ENCODE measurements at places on chromosomes 2 and 18. TPM values are rescaled to one million over a fixed set of nuclear protein-coding genes. Genes with fewer than 3 reads are reported as not detected.

- DNase-seq: no peak
Measured at GRCh38 chr2:238165288-238165921, 6.6 kb downstream of the ERFE start.

GRCh38 chr18:10121786-10122515, 208.1 kb downstream of the VAPA start:
- peak; percentile 55 for DNase-seq

GRCh38 chr2:174753038-174753633, 11.1 kb downstream of the CHRNA1 start:
- DNase-seq: no peak

DNA sequence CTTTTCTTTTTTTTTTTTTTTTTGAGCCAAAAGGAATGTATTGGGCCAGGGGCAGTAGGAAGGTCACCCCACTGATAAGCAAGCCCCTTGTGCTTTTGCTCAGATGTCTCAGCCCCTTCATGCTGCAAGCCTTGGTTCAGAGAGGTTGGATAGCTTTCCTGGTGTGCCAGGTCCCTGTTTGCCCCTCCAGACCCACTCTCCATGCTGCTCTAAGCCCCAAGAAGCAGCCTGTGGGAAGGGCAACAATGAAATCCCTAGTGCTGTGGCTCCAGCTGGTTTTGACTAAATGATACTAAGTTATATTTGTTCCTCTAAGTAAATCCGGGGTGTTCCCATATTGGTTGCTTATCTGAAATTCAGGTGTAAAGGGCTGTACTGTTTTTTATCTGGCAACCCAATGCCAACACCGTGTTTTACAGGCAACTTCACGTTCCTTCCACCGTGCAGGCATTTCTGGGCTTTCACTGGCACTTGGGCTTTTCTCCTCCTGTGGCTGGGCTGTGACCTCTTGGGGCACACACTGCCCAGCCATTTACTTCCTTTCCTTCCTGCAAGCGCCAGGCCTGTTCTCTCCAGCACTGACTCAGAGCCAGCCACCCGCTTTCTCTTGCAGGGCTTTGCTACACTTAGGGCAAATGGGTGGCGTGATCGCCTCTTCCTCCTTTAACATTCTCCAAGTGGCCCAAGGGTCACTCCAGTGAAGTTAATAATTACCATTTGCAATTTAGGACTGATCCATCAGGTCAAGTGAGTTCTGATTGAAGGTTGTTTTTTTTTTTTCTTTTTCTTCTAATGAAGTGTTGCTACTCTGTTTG, 21.6 kb downstream of the MERTK start:
- no peak for DNase-seq

DNA sequence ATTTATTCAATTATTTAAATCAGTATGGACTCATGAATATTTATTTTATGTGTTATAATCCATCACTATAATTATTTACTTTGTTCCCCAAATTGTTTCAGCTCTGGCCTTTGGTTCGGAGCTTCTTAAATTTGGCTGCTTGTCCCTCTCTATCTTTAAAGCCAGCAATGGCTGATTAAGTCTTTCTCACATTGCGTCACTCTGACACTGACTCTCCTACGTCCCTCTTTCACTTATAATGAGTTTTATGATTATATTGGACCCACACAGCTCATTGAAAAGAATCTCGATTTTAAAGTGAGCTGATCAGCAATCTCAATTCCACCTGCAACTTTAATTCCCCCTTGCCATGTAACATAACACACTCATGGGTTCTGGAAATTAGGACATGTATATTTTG, 185.2 kb upstream of the SLC39A10 start:
- DNase-seq: no peak

DNA sequence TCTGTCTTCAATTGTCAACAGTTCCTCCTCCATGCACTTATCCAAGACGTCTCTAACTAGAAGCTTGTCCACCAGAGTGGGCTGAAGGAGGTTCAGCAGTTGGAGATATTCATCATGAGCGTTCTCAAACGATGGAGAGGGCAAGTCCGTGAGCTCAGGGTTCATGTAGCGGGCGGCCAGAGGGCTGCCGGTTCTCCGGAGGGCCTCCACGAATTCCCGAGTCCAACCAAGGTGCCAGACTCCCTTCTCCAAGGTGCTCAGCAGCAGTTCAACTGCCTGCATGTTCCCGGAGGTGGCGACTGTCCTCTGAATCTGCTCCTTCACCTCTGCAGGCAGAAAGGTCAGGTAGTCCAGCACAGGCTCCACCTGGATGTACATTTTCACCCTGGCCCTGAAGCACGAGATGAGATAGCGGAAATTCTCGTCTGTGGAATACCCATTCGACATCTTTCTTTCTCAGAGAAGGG, 590 bp downstream of the IFIH1 start:
- DNase-seq: no peak

DNA sequence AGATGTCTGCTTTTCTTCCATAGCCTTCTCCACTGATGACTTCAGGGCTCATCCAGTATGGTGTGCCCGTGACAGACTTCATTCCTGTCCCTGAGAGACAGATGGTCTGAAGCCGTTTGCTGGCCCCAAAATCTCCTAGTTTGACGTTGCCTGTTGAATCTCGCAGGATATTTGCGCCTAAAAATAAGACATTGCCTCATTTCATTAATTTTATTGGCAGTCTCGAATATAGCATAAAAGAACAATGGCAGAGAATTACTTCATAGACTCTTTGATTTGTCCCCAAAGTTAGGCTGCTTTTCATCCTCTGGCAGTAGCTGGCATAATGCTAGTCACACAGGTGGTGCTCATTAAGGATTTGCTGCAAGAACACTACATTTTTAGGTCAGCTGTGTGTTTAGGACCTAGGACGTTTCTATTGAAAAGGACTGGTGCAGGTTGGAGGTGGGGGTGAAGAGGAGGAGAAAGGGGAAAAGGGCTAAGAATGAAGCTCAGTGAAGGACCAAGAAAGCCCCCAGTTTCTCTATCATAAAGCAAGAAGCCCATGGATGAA, 14.7 kb upstream of the ERCC3 start:
- DNase-seq: no peak

DNA sequence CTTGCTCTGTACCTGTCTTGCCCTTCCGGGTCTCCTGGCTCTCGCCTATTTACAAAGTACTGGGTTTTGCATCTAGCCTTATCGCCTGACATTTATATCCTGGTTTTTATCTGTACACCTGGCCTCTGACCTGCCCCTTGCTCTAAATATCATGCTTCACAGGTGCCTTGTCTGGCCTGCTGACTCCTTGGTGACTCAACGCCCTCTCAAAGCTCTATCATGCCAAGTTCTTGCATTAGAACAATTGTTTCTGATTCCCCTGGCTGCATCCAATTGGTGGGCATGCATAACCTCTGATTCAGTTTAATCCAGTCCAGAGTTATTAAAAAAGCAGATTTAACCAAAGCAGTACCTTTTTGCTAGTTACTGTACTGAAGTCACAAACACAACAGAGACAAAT, 113.9 kb upstream of the CCDC68 start:
- DNase-seq: no peak

- peak; percentile 67 for DNase-seq
Measured at GRCh38 chr2:173978447-173978846, 13.3 kb upstream of the SP3 start.

- no peak for DNase-seq
Measured at GRCh38 chr18:23380817-23381216, 72.3 kb upstream of the RIOK3 start.

GRCh38 chr2:17543848-17544247, 3.4 kb downstream of the VSNL1 start:
- DNase-seq: no peak

DNA sequence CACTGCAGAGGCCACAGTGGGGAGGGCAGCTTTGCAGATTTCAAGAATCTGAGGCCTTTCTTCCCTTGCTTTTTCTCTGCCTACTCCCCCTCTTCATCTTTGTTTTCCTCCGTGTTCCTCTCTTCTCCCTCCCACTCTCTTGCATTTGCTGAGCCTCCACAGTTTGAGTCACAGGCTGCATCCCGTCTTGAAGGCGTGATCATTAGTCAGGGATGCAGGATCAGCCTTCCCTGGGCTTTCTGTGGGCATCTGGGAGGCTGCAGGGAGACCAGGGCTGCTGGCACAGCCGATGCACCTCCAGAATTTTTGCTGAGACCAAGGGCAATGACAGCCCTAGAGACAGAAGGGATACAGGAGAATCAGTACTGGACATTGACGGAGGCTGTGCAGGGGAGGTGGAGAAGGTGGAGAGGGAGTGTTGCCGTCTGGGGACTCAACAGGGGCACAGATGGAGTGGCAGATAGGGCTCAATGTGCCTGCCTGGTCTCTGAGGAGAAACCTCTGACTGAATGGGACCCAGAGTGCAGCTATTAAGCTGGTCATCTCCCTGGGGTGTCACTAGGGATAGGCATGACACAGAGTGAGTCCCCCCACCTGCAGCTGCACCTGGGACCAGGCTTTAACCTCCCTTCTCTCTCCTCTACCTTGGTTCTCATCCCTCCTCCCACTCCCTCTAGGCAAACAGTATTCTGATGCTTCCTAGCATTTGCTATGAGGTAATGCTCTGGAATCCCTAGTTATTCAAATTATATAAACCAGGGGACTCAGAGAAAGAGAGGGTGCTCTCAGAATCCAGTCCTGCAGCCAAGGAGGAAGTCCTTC, 29.0 kb upstream of the DNAJC27 start:
- DNase-seq: no peak

DNA sequence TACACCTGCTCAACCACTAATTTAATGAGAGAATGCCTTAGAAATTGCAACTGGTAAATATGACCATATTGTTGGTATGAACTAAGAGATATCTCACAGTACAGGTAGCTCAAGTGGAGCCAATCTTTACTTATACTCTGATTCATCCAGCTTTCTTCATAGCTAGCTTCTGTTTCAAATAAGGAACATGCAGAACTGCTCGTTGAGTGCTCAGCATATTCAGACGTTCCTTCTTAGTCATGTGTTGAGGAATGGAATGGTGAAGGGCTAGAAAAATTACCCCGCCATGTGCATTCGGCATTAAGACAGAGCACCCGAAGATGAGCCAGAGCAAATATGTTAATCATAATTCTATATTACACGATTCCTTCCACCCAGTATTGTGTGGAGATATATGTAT, 144.0 kb upstream of the VRK2 start:
- no peak for DNase-seq

- DNase-seq: no peak
Measured at GRCh38 chr2:173146590-173146989, 70.9 kb downstream of the MAP3K20 start.

GRCh38 chr18:295756-296490, 28.1 kb upstream of the THOC1 start:
- no peak for DNase-seq

- DNase-seq: no peak
Measured at GRCh38 chr18:45571195-45571594, 44.1 kb upstream of the SLC14A2 start.

DNA sequence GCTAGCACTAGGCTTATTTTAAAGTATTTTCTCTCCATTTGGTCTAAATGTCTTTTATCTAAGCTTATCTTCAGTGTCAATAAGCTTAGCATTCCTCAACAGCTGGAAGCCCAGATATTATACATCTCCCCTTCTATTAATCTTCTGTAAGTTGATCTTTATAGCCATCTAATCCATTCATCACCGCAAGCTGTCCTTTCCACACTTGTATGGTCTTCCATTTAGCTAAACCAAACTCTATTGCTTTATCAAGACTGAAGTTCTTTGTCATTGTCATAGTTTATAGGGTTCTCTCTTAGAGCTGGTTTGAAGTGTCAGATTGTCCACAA, 101.3 kb upstream of the GPR45 start:
- no peak for DNase-seq

- no peak for DNase-seq
Measured at GRCh38 chr2:133809485-133809884, 241.2 kb upstream of the NCKAP5 start.

DNA sequence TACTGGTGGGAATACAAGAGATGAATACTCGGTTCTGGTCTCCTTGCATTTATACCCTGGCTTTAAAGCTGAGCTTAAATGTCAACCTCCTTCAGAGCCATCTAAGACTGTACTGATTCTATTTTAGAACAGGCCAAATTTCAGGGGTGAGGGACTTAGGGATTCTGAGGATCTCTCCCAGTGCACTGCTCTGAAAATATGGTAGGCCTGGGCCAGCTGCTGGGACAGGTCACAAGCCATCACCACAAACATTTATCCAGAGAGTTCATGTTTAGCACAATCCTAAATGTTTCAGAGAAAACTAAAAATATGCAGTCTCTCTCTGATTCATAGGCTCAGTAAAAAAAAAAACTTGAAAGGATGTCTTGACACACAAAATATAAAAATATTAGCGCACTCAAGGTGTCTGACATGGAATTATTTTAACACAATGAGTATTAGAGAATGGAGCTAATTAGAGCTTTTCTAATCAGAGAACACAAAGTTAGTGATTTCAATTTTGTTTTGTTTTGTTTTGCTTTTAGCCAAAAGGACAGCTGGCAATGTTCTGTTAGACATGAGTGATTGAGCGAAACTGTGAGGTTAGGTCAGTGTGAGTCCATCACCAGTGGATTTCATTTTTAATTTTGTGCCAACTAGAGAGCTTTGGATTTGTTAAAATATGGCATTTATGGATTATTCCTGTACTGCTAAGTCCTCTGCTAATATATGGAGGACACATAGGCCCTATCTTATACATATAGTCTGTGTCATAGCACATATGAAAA, 38.8 kb downstream of the MFSD6 start:
- no peak for DNase-seq

GRCh38 chr18:31977270-31977872, 34.4 kb upstream of the TRAPPC8 start:
- no peak for DNase-seq

- peak; percentile 62 for DNase-seq
Measured at GRCh38 chr2:68909793-68910674, 38.8 kb upstream of the BMP10 start.

DNA sequence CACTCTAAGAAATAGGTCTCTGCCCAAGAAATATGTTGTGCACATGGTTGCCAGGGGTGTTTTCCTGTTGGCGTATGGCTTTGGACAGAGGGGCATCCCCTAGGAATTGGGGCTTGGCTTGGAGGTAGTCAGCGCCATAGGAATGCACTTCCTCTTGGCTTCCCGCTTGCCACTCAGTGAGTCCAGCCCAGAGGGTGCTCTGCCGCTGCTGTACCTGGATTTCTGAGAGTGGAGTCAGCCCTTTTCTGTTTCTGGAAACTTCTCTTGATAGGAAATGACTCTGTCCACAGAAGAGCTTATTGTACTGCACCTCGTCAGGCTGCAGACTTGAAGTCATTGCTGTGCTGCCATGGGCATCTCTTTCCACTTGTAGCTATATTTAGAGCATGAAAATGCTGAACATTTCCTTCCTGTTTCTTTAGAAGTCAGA, 116.7 kb upstream of the MGAT5 start:
- peak; percentile 91 for DNase-seq

GRCh38 chr2:235506291-235506996, 12.6 kb downstream of the AGAP1 start:
- no peak for DNase-seq

The INPP5D gene
- 21.8 TPM for total RNA-seq

The CASP10 gene
- 6.5 TPM for total RNA-seq

The SF3B6 gene
- total RNA-seq: 192 TPM

The WNT10A gene
- total RNA-seq: 2.8 TPM

The MYO5B gene
- 8.4 TPM for total RNA-seq

The ALPP gene
- total RNA-seq: not detected
